ENCODE measurements at places on chromosomes 3 and 15.
A peak's percentile ranks its signal among the peaks of the same experiment; 100 is the strongest.

- no peak for DNase-seq
Measured at GRCh38 chr15:57122080-57122840, 203.8 kb downstream of the TCF12 start.

- DNase-seq: no peak
Measured at GRCh38 chr15:67184208-67184925, 70.1 kb downstream of the AAGAB start.

DNA sequence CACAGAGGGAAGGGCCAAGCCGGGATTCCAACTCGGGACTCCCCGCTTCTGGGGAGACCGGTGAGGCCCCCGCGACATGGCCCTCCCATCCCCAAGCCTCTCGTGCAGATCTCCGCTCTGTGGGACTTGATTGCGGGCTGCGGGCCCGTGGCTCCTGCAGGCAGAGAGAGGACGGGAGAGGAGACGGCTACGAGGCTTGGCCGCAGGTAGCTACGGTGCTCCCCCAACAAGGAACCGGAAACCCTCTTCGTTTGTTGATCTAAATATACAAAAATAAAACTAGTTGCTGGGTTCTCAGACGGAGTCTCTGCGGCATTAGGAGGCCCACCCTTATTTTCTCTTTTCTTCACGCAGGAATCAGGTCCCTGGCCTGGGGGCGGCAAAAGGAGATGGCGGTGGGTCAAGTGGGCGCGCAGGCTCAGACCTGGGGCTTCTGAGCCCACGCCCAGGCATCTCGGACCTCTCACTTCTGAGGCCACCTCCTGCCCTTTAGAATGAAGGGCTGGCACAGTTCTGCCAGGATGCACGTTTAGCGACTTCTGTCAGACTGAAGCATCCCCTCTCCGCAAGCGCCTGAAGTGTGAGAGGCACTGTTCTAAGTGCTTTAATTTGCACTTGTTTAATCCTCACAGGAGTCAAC, 10.9 kb downstream of the GNB5 start:
- DNase-seq: peak; percentile 3

- no peak for DNase-seq
Measured at GRCh38 chr3:185332026-185332735, 30.8 kb upstream of the MAP3K13 start.

DNA sequence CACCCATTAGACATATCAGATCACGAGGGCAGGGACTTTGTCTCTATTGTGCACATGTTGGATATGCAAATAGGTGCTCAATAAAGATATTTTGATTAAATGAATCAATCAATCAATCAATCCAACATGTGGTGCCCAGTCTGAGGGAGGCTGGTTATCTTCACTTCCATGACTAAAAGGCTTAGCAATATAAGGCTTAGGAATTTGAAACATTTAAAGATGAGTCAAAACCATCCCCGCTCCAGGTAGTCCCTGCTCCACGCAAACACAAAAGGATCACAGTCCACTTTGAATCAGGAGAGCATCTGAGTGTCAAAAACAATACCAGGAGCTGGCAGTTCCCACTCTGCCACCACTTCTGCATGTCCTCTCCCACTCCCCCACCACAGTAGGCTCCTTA, 25.8 kb upstream of the PRICKLE2 start:
- DNase-seq: no peak

DNA sequence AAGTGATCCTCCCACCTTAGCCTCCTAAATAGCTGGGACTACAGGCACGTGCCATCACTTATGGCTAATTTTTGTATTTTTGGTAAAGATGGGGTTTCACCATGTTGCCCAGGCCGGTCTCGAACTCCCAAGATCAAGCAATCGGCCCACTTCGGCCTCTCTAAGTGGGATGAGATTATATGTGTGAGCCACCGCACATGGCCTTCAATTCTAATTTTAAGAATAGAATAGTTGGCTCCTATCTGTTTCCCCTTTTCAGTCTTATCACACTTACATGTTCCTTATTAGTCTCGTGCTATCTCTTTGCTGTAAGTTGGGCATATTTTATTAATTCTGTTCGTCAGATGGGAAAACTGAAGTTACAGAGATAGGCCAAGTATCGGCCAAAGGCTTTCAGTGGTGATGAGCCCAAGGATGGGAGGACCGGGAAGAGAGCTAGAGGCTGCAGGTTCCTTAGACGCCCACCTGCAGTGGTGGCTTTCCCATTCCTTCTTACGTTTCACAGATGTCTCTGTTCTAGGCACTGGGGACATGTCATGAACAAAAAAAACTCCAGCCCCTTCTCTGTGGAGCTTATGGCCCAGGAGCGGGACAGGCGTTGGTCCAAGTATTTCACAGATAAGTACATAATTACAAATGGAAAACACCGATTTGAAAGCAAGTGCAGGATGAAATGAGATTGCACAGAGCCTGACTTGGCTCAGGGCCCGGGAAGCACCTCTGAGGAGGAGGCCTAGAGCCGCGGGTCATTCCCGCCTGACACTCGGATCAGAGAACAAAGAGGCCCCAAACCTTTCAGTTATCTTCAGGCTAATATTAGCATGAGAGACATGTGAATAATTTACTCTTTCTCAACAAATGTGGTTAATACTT, 91.1 kb upstream of the KLF13 start:
- DNase-seq: no peak

GRCh38 chr15:72801590-72802325, 18.2 kb upstream of the ADPGK start:
- DNase-seq: no peak

DNA sequence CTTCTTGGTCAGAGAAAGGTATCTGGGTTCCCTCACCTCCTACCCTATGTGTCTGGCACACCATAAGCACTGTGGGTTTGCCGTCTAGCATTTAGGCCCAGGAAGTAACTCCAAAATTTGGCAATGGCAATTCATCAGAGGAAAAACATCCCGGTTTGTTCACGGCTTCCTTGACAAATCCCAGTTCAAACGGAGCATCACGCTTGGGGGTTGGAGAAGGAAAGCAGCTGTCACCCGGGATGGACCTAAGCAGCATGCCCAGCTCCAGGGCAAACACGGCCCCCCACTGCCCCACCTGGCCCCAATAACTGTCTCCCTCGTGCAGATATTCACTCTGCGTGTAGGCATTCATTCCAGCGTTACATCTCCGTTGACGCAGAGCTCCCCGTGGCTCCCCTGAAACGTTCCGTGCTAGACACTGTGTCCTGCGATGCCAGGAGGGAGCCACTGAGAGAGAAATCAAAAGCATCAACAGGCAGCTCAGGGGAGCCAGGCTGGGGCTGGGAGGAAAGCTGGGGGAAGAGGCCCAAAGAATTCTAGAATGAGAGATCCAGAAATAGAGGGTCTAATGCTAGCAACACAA, 41.4 kb downstream of the NTRK3 start:
- no peak for DNase-seq

GRCh38 chr3:156492801-156493261, 62.1 kb downstream of the SSR3 start:
- DNase-seq: no peak

DNA sequence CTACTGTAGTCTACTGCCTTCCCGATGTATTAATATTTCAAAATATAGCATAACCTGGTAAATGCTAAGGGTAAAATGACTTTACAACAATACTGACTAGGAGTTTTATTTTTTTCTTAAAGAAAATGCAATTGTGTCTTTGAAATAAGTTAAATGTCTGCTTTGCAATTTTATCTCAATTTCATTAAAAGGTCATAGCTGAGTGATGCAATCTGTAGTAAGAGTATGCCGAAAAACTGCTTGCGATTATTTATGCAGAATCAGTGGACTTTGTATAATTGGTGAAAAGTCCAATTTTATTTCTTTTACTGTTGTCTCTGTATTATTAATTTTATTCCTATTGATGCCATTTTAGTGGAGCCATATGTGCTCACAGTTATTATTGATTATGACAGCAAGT, 1143.6 kb upstream of the EPHA6 start:
- no peak for DNase-seq
